Vagina (tissue), 2 donors: ENCODE measurements at places on chromosomes 5 and 9.

- no peak for DNase-seq
Observed at GRCh38 chr5:177412603-177413233, 3.4 kb upstream of the F12 start.

- no peak for DNase-seq
Observed at GRCh38 chr9:106590759-106591505, 272.0 kb upstream of the ZNF462 start.

- no peak for DNase-seq
Observed at GRCh38 chr9:95721061-95721531, 154.4 kb upstream of the ERCC6L2 start.

- DNase-seq: no peak
Observed at GRCh38 chr5:179926657-179927056, 19.0 kb upstream of the TBC1D9B start.

- no peak for DNase-seq
Observed at GRCh38 chr9:113634596-113635515, 171.3 kb downstream of the RGS3 start.

DNA sequence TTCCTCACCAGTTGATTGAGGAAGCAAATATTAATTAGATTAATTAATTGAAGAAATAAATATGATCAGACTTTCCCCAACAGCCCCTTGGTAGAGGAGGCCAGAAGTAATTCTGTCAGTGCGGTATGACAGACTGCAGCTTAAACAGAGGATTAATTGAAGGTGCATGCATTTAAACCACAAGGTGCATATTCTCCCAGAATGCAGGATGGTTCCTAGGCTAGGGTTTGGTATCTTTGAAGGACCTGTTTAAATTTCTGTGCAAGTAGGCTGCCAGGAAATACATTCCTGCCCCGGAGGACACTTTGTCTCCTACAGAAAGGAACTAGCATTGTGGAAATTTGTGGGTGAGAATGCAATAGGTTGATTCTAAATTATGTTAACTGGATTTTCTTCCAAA, 50.5 kb upstream of the PALM2AKAP2 start:
- DNase-seq: no peak

- no peak for DNase-seq
Observed at GRCh38 chr5:6321078-6321477, 57.3 kb downstream of the MED10 start.

DNA sequence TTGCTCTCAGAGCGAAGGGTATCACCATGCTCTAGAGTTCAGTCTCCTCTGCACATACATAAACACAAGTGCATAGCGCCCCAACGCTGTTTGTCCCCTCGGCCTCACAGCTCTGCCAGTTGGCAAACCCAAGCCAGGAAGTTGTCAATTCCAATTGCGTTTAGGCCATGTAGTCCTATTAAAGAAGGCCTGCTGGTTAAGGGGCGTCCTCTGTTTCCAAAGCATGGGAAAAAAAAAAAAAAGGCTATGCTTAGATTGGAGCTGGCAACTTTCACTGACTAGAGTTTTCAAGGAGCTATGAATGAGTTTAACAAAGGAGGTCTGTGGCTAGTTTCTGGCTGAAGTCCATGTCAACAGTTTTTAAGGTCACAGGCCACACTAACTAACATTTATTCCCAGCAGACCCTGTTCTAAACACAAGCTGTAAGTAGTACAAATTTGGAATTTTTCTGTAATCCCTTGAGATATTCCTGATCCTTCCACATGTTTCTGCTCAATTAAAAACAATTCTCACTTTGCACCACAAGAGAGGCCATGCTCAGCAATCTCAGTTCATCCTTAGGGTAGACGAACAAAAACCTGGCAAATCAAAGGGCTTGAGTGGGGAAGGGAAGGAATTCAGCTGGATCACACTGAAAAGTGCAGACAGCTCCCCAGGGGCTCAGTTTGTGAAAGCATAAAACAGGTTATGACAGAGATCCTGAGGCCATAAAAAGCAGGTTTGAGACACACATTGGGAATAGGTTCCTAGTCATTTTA, 187.7 kb downstream of the DENND1A start:
- DNase-seq: no peak

GRCh38 chr9:107018861-107019545, 156.0 kb downstream of the ZNF462 start:
- DNase-seq: no peak

DNA sequence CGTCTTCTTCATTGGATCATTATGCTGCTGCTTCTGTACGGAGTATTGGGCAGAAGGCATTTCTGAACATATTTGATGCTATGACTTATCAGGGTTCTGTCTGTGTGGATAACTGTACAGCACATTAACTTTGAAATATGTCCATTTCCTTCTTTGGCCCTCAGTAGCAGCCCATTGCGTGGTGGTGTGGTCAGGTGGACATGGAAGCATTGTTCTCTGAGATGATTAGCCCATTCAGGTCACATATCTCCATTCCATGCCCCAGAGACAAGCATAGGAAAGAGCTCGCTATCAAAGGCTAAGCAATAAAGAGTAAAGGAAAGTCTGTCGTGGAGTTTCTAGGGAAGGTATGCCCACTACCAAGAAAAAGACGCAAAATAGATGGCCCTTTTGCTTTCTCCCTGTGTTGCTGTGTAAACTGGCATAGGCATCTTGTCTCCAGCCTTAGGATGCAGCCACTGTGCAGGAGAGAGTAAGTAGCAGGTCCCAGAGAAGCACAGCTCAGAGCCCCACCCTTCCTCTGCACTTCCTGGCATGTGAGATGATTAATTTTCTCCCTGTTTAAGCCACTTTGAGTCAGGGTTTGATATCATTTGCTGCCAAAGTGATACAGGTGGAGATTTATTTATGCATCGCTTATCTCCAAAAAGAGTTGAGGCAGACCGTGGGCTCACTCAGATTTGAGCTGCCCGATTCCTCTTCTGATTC, 221.9 kb downstream of the PDZD2 start:
- DNase-seq: no peak

- DNase-seq: peak; percentile 81
Observed at GRCh38 chr9:16057541-16057940, 504.7 kb downstream of the CCDC171 start.
